Left ventricle myocardium superior (tissue), 1 donor: ENCODE measurements at places on chromosomes 11 and 22. TPM values are rescaled to one million over a fixed set of nuclear protein-coding genes. Genes with fewer than 3 reads are reported as not detected.

DNA sequence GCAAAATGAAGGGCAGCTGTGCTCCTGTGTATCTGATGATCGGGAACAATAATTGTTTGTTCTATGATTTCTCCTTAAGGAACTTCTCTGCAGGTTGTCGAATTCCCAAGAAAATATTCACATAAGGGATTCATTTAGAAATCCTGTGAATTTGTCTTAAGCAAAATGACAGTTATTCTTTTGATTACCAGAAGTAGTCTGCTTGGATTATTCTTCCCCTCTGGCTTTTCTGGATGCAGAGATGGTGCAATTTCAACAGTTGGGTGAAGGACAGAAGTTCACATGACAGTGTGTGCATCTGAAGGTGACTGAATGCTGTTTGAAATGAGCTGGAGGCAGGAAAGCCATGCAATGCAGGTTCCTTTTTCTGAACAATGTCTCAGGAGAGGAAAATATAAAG is 137.2 kb upstream of the MTMR2 start:
- no peak for DNase-seq

DNA sequence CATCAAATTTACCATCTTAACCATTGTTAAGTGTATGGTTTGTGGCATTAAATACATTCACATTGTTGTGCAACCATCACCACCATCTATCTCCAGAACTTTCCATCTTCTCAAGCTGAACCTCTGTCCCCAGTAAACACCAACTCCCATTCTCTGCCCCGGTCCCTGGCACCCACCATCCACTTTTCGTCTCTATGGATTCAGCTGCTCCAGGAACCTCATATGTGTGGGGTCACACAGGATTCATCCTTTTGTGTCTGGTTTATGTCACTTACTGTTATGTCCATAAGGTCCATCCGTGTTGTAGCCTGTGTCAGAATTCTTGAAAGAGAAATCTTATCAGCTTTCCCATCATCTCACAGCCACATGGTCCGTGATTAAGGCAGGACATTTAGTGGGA is 16.3 kb downstream of the TSPAN32 start:
- no peak for DNase-seq

GRCh38 chr11:18392434-18393321 is 1.7 kb upstream of the LDHA start:
- DNase-seq, result no peak

DNA sequence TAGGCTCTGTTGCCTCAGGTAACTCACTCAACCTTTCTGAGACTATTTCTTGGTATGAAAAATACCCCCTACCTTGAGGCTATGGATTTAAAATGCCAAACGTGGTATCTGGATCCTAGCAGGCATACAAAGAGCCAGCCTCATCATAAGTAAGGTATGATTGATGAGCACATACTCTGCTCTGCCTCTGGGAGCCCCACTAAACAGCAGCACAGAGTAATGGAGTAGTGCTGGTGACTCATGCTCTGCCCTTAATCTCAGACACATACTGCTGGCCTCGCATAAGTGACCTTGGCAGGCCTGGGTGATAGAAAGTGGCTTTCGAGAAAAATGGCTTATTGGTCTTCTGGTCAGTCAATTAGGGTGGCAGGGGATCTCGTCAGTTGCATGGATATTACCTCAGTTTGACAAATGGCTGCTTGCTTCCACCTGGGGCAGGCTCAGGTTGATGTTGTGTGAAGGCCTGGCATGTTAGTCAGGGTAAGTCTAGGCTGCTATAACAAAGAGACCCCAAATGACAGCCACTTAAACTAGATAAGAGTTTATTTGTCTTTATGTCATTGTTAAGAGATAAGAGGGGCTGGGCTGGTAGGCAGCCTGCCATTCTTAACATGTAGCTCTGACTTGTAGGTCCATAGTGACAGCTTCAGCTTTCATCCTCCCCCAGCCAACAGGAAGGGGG is 15.2 kb upstream of the SLC6A5 start:
- DNase-seq, result no peak

- DNase-seq, result no peak
These were observed 20.4 kb downstream of the LGR4 start for GRCh38 chr11:27452147-27452546.

DNA sequence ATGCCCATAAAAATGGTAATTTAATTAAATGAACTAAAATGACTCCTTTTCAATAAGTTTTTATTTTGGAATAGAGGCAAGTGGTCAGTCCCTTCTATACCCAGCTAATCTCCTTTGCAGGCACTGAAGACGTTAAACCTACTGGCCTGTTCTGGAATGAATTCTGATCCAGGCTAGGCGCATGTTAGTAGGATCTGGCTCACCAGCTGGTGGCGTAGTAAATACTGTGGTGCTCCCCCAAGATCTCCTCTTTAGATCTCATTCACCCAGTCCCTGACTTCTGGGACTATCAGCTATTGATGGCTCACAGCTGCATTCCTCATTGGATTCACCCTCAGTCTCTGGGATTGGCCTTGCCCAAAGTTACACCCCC is 173.7 kb upstream of the DDI1 start:
- DNase-seq, result no peak

DNA sequence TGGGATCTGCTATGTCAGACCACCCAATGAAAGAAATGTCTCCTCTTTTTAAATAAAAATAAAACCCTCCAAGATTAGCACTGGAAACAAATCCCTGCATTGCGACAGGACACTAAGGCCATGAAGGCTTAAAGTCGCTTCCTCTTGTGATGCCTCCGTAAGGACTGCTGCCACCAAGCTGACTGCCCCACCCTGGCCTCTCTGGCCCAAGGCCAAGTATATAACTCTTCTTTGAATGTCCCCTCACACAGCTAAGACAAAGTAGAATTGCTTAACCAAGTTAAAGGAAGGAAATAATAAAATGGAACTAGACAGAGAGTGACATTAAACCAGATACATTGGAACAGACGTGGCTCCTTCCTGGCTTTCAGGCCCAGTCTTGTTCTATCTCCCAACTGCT is 7.5 kb upstream of the NRGN start:
- DNase-seq, result peak; percentile 42

DNA sequence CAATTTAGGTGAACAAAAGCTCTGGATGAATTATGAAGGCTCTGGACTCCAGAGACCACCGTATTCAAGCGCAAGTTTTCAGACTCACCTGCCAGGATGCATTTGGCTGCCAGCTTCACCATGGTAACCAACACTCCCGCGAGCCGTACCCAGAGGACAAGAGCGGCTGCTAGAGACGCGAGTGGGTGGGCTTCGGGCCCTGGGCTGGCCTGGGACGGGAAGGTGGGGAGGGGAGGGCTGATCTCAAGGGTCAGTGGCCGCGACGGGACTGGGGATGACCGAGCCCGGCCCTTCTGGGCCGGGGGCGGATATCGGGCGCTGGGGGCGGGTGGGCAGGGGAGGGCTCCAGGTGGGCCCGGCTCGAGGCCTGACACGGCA is 344 bp downstream of the IFT27 start:
- peak; percentile 56 for DNase-seq

GRCh38 chr11:8248786-8249185 is 14.9 kb downstream of the LMO1 start:
- DNase-seq, result no peak

DNA sequence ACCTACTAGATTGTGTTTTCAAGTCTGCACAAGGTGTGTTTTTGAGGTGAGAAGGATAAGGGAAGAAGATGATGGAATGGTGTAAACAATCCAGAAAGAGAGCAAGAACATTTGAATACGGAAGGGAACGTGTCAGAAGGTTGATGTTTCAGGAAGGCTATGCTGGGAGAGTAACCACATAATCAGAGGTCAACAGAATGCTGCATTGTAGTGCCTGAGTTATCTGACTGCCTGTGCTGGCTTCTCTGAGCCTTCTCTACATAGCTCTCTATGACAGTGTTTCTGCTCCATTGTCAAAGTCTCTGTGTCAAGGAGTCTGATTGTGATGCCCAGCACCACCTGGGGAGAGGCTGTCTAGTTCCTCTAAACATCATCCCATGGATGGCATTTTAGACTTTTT is 74.1 kb downstream of the CYB5R2 start:
- DNase-seq, result no peak

DNA sequence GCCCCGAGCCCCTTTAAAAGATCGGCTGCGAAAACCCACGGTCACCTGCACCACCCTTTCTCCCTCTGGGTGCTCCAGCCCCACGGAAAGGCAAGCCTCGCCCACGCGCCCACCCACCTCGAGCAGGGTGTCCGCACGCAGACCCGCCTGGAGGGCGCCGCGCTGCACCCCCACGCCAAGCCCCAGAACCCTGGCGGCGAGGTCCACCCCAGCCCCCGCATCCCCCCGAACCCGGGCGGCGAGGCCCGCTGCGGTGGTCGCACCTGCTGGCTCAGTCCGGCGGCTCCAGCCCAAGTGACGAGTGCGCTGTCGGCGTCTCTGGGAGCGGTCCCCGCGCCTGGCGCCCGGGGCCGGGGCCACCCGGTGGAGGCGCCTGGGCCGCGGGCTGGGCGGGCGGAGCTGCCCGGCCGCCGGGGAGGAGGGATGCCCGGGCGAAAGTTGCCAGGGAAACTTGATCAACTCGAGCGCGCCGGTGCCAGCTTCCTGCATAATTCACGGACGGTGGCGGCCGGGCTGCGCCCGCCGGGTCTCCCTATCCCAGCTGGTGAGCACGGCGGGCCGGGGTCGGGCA is 1.1 kb downstream of the SHANK2 start:
- no peak for DNase-seq

- DNase-seq, result peak; percentile 70
These were observed 131.4 kb downstream of the PKNOX2 start for GRCh38 chr11:125295931-125296330.

DNA sequence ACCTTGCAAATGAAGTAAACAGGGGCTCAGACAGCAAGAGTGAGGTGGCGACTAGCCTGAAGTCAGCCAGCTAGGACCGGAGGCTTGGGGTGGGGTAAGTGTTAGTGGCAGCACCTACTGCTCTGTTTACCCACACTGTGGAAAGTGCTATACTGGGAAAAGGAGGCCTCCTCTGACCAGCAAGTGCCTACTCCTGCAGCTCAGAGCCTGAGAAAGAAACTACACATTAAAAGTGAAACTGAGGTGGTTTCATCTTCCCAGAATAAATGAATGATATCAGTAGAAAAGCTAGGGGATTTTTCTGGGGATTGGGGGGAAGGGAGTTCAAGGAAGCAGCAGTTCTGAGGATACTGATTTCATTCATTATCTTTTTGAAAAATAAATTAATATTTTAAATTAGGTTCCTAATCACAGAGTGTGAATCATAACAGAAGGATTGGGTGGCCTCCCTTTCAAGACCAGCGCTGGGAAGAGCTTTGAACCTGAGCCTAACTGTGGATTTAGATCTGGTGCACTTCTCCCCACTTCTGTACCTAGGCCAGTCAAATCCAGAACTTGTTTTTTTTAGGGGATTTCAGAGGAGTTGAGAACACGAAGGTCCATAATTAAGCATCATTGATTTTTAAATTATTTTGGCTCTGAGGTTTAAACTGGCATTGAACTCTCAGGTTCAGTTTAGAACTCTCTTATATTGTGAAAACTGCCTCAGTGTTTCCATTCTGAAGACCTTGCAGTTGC is 48.1 kb upstream of the GRAMD1B start:
- no peak for DNase-seq

DNA sequence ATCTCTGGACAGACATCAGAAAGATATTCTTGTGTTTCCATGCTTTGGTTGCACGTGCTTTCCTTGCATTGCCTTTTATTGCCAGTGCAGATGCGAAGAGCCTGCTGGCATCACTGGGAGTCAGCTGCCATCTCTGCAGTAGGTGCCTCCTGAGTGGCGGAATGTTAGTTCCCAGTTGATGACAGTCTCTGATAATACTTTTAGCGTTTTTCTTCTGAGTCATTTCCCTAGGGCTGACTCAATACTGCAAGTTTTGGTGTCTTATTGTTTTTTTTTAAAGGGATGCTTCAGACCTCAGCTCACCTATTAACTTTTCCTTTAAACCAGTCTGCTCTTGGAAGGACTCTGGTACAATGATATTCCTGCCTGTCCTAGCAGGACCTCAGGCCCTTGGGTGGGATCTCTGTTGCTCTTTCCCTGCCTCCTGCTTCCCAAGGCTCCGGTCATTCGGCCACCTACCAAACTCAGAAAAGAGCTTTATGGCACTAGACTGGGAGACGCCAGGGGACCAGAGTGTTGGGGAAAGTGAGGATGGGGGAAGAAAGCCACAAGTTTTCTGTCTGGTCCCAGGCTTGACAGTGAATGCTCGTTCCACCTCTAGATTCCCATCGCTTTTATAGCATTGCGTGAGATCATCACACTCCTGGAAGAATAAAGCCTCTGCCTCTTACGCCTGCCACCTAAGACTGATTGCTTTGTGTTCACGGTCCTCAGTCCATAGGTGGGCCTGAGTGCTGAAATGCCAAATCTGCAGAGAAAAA is 308.7 kb downstream of the DDX10 start:
- DNase-seq, result no peak

GRCh38 chr11:57480409-57481137 is 20.2 kb downstream of the RTN4RL2 start:
- peak; percentile 79 for DNase-seq

DNA sequence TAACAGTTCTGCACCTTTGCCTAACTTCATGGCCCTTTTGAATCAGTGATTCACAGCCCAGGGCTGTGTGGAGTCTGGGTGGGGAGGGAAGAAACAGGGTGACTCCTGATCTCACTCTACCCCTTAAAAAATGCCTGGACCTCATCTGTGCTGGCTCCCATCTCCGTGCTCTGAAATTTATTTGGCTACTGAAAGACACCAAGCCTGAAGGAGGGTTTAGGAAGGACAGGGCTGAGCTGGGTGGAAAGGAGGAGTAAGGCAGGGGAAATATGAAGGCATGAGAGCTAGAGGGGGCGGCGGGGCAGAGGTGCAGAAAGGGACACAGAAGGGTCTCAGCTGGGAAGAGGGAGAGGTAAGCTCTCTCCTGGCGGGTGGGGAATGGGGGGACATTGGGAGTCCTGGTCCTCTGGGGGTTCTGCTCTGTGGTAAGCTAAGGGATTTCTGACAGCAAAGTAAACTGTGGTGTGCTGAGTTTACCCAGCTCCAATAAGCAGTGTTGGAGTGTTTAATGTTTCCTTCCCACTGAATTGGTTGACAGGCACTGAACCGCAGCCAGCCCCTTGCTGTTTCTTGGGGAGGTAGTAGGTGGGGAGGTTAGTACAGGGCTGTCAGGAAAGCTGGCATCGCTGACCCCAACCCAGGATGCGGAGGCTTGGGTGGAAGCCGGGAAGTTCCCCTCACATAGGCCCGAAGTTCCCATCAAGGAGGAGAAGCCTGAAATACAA is 71.1 kb downstream of the RPUSD4 start:
- DNase-seq, result no peak

DNA sequence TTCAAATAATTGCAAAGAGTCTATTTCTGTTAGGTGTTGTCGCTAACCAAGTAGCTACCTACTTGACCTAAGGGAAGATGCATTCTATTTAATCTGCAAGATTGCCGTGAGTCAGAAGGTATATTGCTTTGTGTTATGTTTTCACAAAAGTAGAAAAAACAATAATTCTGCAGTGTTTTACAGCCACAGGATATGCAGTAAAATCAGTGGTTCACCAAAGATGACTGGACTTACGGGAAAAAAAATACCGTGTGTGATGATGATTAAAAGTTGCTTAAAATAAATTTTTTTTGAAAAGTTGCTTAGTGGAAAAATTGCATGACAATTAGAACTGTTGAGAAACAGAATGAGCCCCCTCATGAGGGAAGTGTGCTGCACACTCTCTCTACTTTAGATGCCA is 209.1 kb downstream of the DDX10 start:
- DNase-seq, result no peak

ACR gene
- not detected for total RNA-seq

MS4A3 gene
- not detected for total RNA-seq

PIWIL4 gene
- total RNA-seq, result 0.92 TPM

C11orf42 gene
- not detected for total RNA-seq

ROBO4 gene
- 27.6 TPM for total RNA-seq

EIF3F gene
- total RNA-seq, result 156 TPM
